ENCODE measurements at places on chromosomes 16 and 17. TPM values are rescaled to one million over a fixed set of nuclear protein-coding genes. Genes with fewer than 3 reads are reported as not detected.

GRCh38 chr17:72399608-72400487 is 279.0 kb downstream of the SOX9 start:
- H3K4me3 ChIP-seq, result no peak overlapping the region
- H3K27ac ChIP-seq, result no peak overlapping the region
- peaks cover 14% of the 10 kb centered on the region for H3K27me3 ChIP-seq
- H3K4me1 ChIP-seq, result no peaks in the 10 kb centered on the region
- no peaks in the 10 kb centered on the region for H3K36me3 ChIP-seq

DNA sequence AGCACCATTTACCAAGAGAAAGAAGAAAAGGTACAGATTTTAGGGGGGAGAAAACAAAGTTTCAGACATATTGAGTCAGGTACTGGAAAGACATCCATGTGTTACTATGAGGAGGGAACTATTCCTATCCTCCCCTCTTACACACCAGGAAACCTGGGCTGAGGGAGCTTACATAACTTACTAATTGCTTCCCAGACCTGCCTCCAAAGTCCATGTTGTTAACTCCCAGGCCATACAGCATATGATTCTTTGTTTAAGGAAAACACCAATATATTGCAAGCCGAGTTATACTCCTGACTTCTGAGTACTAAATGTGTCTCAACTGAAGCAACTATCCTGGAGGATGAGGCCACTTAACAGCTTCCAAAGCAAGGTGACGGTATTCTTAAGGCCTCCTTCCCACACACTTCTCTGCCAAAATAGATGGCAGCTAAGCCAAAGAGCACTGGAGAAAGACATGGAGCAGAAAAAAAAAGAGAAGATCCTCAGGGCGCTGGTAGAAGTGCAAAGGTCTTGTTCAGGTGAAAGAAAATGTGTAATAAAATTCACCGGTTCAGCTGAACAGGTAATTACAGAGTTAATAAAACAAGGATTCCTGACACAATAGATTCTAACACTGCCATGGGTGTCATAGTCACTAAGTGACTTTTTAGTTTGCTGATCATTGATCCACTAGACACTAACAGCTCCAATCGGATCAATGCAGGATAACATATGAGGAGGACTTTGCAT is 151.1 kb downstream of the SKAP1 start:
- no peak for DNase-seq
- peaks cover 5% of the 10 kb centered on the region for H3K36me3 ChIP-seq
- H3K27ac ChIP-seq, result peak overlapping the region; percentile 31
- H3K4me1 ChIP-seq, result peaks cover 21% of the 10 kb centered on the region
- no peaks in the 10 kb centered on the region for H3K27me3 ChIP-seq
- H3K4me3 ChIP-seq, result no peak overlapping the region

Gene RASD1
- polyA plus RNA-seq, result 0.54 TPM

GRCh38 chr17:67311575-67311974 is 54.8 kb downstream of the PSMD12 start:
- H3K36me3 ChIP-seq, result no peaks in the 10 kb centered on the region
- DNase-seq, result no peak
- H3K4me3 ChIP-seq, result no peak overlapping the region
- no peak overlapping the region for H3K27ac ChIP-seq

GRCh38 chr16:78363843-78364555 is 264.5 kb downstream of the WWOX start:
- no peaks in the 10 kb centered on the region for H3K27me3 ChIP-seq
- no peak overlapping the region for H3K4me3 ChIP-seq
- peaks cover 4% of the 10 kb centered on the region for H3K4me1 ChIP-seq
- H3K27ac ChIP-seq, result no peak overlapping the region
- DNase-seq, result no peak

DNA sequence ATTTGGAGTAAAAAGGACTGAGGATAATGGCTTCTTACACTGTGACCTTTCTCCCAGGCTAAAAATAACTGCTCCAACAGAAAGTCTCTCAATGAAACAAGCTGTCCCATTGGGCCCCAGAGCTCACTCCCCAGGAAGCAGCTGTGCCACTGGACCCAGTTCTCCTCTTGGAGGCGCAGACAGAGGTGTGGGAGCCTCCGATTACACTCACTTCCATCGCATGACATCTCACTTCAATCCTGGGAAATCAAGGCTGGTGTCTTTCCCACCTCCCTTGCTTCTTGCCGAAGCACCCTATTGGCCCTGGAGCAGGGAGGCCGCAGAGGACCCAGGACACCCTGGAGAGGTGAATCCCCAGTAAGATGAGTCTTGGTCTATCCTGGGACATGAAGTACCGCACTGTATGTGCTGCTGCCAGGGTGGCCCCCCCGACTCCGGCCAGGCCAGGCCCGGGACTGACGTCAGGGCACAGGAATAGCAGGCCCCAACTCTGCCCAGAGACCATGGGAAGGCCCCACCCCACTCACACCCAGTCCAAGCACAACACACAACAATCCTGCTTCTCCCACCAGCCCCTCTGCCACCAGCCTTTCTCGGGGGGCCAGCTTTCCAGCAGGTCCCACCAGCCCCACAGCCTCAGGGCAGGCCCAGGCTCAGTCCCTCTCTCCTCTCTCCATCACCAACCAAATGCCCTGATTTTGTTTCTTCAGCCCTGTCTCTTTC is 29.5 kb downstream of the SRL start:
- H3K27me3 ChIP-seq, result peaks cover 4% of the 10 kb centered on the region
- no peak overlapping the region for H3K27ac ChIP-seq
- no peak overlapping the region for H3K4me3 ChIP-seq

Gene CYLD
- 106 TPM for polyA plus RNA-seq

DNA sequence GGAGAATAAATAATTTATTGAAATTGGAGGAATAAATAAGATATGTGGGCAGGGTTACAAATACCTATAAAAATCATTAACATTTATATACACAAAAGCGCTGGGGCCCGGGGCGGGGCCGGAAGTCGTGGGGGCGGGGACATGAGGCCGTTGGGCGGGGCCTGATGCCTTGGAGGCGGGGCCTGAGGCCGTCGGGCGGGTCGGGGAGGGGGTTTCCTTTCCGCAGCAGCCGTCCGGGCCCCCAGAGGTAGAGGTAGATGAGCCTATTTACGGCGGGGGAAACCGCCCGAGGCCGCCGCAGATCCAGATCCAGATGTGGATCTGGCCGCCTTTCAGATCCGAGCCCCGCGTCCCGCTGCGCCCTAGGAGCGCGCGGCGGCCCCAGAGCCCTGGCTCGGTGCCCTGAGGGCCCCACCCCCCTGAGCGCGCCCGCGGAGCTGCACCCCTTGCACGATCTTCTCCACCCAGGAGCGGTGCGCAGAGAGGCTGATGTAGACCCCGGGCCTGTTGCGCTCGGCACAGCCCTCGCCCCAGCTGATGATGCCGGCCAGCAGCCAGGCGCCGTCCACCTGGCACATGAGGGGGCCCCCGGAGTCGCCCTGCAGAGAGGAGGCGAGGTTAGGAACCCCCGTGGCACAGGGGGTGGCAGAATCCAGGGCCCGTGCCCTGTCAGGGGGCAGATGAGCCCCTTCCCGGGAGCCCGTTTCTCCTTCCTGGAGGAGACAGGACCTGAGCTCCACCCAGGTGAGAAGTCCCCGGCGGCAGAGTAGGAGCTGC is 5.1 kb downstream of the PRSS22 start:
- no peak for DNase-seq
- peaks cover 7% of the 10 kb centered on the region for H3K4me1 ChIP-seq
- H3K36me3 ChIP-seq, result no peaks in the 10 kb centered on the region

DNA sequence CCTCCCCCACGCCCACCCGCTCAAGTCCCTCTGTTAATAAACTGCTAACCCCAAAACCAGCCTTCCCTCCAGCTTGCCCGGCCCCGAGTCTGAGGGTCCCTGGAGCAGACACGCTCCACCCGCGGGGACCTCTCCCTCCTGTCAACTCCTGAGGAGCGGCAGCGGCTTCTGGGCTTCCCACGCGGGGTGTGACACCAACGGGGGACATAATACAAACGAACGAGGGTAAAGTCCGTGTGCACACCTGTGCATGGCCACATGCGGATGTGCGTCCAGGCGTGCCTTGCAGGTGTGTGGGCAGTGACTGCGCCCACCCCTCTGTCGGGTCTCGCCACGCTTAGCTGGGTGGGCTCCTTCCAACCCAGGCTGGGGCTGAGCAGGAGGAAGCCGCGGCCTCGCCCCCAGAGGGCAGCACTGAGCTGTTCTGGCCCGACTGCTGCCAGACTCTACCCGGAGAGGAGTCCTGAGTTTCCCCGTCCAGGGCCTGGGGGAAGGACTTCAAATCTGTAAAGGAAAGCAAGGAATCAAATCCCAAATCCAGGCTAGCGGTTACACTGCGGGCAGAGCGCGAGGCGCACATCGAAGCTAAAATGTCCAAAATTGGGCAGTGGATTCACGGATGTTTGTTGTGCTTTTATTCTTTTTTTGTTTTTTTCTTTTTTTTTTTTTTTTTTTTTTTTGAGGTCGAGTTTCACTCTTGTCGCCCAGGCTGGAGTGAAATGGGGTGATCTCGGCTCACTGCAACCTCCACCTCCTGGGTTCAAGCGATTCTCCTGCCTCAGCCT is 24.2 kb upstream of the KRT17 start:
- peak overlapping the region; percentile 84 for H3K4me3 ChIP-seq
- H3K27me3 ChIP-seq, result peaks cover 1% of the 10 kb centered on the region
- peaks cover 10% of the 10 kb centered on the region for H3K4me1 ChIP-seq
- H3K36me3 ChIP-seq, result no peaks in the 10 kb centered on the region
- DNase-seq, result peak; percentile 82
- no peak overlapping the region for H3K27ac ChIP-seq

- DNase-seq, result no peak
- peaks cover 1% of the 10 kb centered on the region for H3K4me1 ChIP-seq
These were observed 24.0 kb downstream of the MXRA7 start for GRCh38 chr17:76686538-76687297.

DNA sequence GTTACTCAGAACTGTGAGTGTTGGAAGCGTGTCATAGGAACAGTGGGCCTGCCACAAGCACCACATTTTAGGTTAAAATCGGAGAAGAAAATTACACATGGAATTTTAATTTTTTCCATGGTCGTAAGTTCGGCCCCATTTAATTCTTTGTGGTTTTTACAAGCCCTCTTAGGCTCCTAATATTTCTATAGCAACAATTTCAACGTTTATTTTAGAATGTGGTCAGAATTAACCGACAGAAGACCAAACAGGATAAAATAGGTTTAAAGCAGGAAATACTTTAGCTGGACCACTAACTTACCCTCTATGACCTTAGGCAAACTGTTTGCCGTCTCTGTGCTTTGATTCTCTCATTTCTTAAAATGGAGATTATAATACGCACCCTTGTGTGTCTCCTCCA is 69.9 kb downstream of the FTO start:
- no peak for DNase-seq
- H3K4me1 ChIP-seq, result peaks cover 36% of the 10 kb centered on the region
- no peak overlapping the region for H3K27ac ChIP-seq

All from naive thymus-derived CD8-positive, alpha-beta T cell (primary cell).